Thymus (tissue), 14 donors: ENCODE measurements at places on chromosomes 7 and 10. TPM values are rescaled to one million over a fixed set of nuclear protein-coding genes. Genes with fewer than 3 reads are reported as not detected.

Gene TSPAN13
- total RNA-seq, result 10.5 TPM

Gene ACSM6
- total RNA-seq, result 5.1 TPM

Gene PPP1R9A
- 2.2 TPM for total RNA-seq

Gene GUSB
- 20.6 TPM for total RNA-seq

Gene FANK1
- 2.5 TPM for total RNA-seq

Gene MYH16
- total RNA-seq, result 0.05 TPM

Gene MGMT
- total RNA-seq, result 42.4 TPM

Gene CYP2C18
- total RNA-seq, result 0.14 TPM
